ENCODE measurements at places on chromosomes 5 and 9.

GRCh38 chr9:136100700-136101614 lies 5.9 kb upstream of the NACC2 start:
- DNase-seq: no peak

DNA sequence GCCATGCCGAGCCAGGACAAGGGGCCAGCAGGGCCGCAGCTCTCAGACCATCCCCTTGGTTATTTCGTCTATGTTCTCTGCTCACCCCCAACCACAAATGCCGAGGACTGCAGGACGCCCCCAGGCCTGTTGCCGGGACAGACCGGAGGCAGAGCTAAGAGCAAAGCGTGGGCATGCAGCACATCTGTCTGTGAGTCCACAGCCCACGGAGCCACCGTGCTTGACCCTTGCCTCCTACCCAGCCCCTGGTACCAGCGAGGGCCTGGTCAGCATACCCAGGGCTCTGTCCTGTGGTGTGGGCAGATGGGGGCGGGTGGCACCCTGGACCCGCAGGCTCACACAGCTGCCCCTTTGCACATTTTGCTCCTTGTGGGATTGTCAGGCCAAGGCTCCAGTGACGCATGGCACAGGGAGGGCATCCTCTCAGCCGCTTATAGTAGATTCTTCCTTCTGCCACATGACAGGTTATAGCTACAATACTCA lies 4.7 kb downstream of the BRD3 start:
- no peak for DNase-seq

DNA sequence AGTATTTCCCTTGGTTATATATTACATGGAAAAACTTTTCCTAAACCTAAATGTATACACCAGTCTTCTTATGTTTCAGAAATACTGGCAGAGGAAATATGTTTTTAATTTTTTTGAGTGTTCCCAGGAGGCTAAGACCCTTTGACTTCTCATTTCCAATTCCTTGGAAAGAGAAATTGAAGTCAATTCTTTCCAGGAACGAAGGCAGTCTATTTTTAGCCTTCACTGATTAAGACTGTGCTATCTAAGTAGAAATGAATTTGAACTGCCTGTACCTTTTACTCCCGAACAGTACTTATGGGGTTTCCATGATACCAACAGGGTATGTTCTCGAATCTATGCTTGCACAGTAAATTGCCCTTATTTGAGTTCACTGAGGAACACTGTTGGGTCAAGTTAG lies 340.3 kb upstream of the CD180 start:
- no peak for DNase-seq

DNA sequence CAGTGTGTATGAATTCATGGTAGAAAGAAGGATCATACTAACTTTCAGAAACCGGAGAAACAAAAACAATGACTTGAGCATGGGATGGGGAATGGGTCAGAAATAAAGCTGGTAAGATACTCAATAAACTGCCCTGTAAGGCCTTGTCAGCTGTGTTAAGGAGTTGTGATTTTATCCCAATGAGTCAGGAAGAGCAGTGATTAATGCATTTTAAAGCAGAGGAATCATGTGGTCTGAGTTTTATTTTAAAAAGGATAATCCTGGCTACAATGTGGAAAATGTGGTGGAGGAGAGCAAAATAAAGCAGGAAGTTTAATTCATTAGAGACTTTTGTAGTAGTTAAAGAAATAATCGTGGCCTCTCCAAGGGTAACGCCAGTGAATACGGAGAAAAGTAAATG lies 28.7 kb downstream of the DHX29 start:
- DNase-seq: no peak

DNA sequence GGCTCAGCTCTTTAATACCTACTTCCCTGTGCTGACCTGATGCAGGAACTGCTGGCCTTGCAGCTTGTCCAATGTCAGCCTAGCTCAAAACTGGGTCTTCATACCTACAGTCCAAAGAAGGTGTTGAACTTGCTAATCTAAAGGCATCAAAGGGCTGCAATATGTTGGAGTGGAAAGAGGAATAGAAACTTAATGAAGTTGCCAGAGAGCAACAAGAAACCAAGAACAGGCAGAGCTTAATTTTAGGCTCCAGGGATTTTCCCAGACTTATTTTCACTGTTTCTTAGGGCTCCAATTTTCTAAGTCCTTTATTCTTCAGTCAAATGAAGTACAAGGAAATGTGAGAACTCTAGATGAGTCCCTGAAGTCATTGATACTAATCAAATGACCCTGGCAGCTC lies 17.6 kb upstream of the ERCC6L2 start:
- no peak for DNase-seq

- DNase-seq: no peak
Measured at GRCh38 chr5:113125371-113125770, 148.8 kb downstream of the DCP2 start.

- DNase-seq: no peak
Measured at GRCh38 chr9:37218800-37219425, 98.5 kb downstream of the ZCCHC7 start.

DNA sequence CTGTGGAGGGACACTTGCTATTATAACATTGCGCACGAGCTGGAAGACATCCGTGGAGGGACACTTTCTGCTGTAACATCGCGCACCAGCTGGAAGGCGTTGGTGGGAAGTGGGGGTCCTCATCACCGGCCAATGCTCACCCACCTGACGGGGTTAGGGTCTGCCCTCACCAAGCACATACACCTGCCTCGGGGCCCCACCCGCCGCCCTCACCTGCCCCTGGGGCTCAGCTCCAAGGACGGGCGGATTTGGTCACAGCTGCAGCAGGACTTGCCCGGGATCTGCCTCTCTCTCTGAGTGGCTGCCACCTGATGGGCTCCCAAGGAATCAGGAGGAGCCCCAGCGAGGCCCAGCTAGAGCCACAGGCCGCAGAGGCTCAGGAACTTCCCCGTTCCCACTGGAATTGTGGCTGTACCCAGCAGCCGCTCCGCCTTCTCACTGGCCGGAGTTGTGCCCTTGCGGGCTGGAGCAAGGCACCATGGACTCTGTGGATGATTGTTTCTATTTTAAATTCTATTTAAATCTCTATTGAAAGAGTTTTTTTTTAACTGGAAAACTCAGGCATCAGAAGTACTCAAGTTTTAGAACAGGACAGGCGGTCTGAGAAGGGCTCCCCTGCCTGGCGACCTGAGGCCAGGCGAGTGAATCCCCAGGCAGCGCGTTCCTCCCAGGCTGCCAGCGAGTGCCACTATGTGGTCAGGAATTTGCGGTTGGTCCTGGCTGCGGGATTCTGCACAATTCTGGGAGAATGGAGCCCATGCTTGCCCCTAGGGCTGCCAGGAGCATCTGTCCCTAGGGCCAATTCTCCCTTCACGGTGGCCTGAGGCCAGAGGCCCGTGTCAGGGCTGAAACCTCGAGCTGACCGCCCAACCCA lies 38.9 kb upstream of the SLC6A3 start:
- no peak for DNase-seq

- no peak for DNase-seq
Measured at GRCh38 chr9:86488794-86489193, 134.6 kb upstream of the TUT7 start.

- DNase-seq: no peak
Measured at GRCh38 chr9:136857581-136858412, 5.7 kb downstream of the MAMDC4 start.

- DNase-seq: no peak
Measured at GRCh38 chr9:114404531-114404930, 16.7 kb upstream of the AKNA start.

DNA sequence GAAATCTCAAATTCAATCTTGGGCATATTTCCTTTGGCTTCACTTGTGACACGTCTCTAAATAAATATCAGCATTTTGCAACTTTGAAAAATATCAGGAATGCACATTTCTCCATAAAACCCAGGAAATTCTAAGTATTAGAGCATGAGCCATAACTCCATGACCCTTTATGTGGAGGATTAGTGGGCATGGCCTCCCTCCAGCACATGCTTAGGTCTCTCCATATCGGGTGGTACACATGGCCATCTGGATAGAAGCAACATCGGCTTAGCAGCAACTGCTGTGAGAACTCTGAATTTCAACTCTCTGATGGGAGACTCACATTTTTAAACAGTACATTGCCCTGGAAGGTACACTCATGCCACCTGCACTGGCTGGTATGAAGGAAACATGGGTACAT lies 73.7 kb upstream of the EGFLAM start:
- no peak for DNase-seq

GRCh38 chr5:56681346-56681745 lies 134.0 kb upstream of the MAP3K1 start:
- DNase-seq: no peak

DNA sequence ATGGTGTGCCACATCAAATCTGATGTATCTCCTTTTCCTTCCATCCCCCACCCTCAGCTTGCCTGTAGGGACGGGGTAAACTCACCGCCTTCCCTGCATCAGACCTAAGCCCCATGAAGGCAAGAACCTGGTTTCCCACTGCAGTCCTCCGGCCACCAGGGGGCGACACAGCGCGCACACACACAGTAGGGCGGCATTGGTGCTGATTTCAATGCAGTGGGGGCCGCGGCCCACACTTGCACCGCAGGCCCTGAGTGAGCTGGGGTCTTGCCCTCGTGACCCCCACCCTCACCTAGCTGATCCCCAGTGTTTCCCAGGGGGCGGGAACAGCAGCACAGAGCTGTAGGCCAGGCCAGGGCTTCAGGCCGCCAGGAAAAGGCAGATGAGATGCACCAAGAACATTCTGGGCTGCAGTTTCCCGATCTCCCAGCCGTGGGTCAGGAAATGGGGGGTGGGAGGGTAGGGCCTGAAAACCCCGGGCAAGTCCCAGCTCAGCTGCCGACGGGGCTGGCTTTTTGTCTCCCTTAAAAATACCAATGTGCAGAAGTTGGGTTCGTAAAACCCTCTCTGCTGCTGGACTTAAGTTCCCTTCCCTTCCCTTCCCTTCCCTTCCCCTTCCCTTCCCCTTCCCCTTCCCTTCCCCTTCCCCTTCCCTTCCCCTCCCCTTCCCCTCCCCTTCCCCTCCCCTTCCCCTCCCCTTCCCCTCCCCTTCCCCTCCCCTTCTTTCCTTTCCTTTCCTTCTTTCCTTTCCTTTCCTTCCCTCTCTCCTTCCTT lies 19.5 kb downstream of the FAM163B start:
- peak; percentile 7 for DNase-seq

- DNase-seq: no peak
Measured at GRCh38 chr9:100222674-100223073, 123.6 kb downstream of the INVS start.

- no peak for DNase-seq
Measured at GRCh38 chr9:112629671-112630485, 88.0 kb downstream of the INIP start.

- DNase-seq: no peak
Measured at GRCh38 chr5:1784197-1785050, 15.2 kb downstream of the MRPL36 start.

DNA sequence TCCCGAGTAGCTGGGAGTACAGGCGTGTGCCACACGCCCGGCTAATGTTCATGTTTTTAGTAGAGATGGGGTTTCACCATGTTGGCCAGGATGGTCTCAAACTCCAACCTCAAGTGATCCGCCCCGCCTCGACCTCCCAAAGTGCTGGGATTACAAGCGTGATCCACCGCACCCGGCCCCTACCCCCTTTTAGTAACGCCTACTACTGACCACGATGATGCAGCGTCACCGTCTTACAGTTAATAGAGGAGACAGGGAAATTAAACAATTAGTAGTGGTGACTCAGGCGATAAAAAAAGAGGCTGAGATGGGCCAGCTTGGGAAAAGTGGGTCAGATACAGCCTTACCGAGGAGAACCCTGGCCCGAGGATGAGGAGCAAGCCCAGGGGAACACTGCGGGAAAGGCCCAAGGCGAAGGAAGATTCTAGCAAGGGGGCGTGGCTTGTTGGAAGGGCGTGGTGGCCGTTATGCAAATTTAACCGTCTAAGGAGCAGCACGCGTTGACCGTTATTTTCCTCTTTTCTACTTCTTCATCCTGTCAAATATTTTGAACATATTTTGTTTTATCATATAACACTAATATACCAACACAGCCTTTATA lies 1.6 kb upstream of the SETX start:
- no peak for DNase-seq

DNA sequence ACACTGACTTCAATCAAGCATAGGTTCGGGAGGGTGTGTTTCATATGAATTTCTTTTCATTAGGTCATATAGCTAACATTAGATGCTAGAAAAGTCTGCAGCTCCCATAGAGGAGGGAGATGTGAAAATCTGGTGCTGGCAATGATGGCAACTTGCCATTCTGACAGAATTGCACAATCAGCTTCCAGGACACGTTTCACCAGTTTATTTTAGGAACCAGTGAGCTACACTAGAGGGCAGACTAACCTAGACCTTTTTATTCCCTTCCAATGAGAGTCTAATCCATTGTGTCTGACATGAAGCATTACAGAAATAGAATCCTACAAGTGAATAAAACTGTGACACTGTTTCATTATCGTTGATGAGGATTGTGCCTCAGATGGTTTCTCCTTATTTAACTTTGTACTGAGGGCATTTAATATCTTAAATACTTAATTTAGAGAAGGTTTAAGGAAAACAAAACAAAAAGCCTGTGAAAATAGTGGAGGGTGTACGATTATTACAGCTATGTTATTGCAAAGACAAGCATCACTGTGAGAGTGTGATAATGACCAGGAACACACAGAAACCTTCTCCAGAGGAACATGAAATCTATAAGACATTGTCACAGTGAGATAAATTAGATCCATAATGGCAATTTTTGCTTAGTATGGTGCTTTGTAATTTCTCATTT lies 363.3 kb upstream of the RPS23 start:
- DNase-seq: no peak

GRCh38 chr9:134350416-134350994 lies 24.2 kb downstream of the RXRA start:
- DNase-seq: no peak

DNA sequence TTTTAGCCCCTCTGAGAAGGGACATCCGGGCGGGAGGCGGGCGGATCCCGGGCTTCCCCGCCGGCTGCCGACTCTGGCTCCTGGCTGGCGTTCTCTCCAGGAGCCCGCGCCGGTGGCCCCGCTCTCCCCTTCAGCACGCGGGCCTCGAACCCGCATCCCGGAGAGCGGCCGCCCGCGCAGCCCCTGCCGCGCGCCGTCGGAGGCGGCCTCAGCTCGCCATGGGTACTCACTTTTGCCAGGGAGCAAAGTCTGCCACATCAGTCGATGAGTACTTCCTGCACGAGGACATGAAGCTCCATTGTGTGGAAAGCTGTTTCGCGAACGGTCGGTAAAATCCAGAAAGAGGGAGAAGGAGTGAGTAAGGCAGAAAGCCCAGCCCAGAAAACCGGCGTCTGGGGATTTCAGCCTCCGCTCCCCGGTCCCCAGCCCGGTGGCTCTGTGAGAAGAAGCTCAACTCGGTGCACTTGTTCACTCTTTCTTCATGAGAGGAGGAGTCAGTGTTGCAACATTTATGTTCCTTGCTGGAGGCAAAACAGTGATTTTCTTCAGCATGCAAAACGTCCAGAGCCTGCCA lies at the start of gene PRLR:
PRLR (minus strand) TSS at position 450 of the 574 bp plus-strand sequence. CDS start 140,867 bp downstream, outside the sequence.
- no peak for DNase-seq

- DNase-seq: no peak
Measured at GRCh38 chr5:163005949-163006348, 431.4 kb upstream of the CCNG1 start.

GRCh38 chr5:14153071-14153864 lies 10.1 kb downstream of the TRIO start:
- DNase-seq: no peak

- no peak for DNase-seq
Measured at GRCh38 chr9:89349607-89350006, 31.3 kb downstream of the SECISBP2 start.
